ENCODE measurements at places on chromosomes 6 and 20. TPM values are rescaled to one million over a fixed set of nuclear protein-coding genes. Genes with fewer than 3 reads are reported as not detected.

Gene HLA-DOA
- 1.4 TPM for polyA plus RNA-seq

Gene MLN
- polyA plus RNA-seq, result not detected

Gene HCRTR2
- not detected for polyA plus RNA-seq

Gene PRDM1
- 0.64 TPM for polyA plus RNA-seq

Gene POM121L2
- not detected for polyA plus RNA-seq

Gene SAMD5
- 0.17 TPM for polyA plus RNA-seq

Gene EGFL8
- polyA plus RNA-seq, result 11.5 TPM

Gene BANF2
- not detected for polyA plus RNA-seq

Gene GMPR
- polyA plus RNA-seq, result 28.9 TPM

Gene FAM209B
- not detected for polyA plus RNA-seq

Gene RSPO3
- polyA plus RNA-seq, result 0.15 TPM

All from brain (organoid and tissue), 16 donors.